ENCODE measurements at places on chromosomes 6 and 20.

DNA sequence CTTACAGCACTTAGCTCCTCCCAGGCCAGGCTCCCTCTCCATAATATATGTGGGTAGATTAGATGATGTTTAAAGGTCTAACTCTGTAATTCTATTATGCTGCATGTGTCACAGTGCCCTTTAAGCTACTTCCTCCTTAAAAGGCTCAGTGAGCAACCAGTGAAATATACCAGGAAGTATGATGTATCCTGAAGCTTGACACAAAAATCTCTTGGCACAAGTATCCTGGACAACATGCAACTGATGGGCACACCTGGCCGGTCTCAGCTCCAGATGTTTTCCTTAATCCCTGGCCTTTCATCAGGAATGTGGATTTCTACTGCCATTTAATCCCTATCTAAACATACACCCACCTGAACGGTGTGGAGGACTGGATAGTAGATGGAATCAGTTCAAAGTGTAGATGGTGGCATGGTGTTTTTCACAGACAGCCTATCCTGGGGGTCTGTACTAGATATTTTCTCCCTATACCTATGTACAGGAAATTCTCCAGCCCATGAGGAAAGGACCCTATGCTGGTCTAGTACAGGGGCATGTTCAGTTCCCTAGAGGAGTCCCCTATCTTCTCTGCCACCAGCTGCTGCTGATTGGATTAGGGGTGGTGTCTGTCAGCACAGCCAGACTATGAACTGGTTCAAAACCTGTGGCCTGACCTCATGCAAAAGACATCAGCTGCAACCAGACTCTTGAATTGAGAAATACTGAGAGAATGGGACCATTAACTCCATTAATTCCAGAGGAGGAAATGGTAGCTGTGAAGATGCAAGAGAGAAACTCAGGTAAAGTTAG, 59.4 kb upstream of the CITED2 start:
- DNase-seq, result no peak

GRCh38 chr6:120826253-120826652, 508.0 kb downstream of the TBC1D32 start:
- no peak for DNase-seq

GRCh38 chr6:135086414-135086764, 31.8 kb upstream of the HBS1L start:
- no peak for DNase-seq

DNA sequence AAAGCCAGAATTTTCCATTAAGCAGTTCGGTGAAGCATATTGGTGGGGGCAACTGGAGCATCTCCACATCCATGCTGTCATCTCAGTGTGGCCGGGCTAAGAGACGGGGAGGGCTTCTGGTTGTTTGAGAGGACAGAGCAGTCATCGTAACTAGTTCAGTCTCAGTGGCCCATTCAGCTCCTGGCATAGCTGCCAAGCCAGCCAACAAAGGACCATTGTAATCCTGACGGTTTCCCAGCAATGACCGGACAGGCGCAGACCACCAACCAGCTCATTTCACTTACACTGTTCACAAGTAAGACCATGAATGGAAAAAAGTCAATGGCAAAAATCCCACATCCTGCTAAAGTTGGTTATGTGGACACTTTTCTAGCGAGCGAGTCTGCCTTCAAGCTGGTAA, 14.9 kb upstream of the HDDC2 start:
- DNase-seq, result no peak

- no peak for DNase-seq
These were observed 125.2 kb upstream of the RALGAPA2 start for GRCh38 chr20:20837574-20838021.

Measured in activated CD4-positive, alpha-beta T cell treated with anti-CD3 and anti-CD28 coated beads for 1 hour (primary cell).